HCEC 1CT (cell line): ENCODE measurements at places on chromosomes 4 and X.
A peak's percentile ranks its signal among the peaks of the same experiment; 100 is the strongest.

DNA sequence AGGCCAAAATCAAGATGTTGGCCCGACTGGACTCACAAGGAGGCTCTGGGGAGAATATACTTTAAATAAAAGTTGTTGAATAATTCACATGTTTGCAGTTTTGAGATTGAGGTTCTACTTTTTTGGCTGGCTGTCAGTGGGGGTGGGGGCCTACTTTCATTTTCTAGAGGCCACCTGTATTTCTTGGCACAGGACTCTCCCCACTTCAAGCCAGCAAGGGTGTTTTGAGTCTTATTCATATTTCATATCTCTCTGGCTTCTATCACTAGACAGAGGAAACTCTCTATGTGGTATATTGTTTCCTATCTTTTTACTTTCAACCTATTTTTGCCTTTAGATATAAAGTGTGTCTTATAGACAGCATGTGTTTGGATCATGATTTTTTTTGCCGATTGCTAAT, 266.4 kb downstream of the PRR32 start:
- DNase-seq, result no peak

DNA sequence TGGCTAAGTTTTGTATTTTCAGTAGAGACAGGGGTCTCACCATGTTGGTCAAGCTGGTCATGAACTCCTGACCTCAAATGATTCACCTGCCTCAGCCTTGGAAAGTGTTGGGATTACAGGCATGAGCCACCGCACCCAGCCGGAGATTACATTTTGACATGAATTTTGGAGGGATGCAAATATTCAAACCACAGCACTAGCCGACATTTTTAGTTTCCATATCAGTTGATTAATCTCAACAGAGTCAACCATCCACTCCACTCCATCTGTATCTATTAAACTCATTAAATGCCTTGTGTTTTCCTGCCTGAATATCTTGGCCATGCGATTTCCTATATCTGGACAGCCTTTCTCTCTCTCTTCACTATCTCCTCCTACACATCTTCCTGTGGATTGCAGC, 64.1 kb upstream of the PDGFRA start:
- DNase-seq, result no peak

GRCh38 chrX:72245461-72246089, 6.7 kb upstream of the ERCC6L start:
- DNase-seq, result peak; percentile 45

GRCh38 chr4:89752932-89753598, 83.9 kb downstream of the SNCA start:
- peak; percentile 79 for DNase-seq

DNA sequence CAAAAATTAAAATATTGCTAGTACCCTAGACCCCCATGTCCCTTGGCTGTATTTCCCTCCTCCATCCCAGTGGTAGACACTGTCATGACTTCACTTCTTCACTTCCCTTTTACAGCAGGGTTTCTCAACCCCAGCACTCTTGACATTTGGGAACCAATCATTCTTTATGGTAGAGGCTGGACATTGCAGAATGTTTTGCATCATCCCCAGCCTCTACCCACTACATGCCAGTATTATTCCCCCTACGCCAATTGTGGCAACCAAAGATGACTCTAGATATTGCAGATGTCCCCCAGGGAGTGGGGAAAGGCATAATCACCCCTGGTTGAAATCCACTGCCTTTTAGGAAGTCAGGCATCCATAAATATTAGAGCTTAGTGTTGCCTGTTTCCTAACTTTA, 138.6 kb downstream of the AMELX start:
- no peak for DNase-seq

DNA sequence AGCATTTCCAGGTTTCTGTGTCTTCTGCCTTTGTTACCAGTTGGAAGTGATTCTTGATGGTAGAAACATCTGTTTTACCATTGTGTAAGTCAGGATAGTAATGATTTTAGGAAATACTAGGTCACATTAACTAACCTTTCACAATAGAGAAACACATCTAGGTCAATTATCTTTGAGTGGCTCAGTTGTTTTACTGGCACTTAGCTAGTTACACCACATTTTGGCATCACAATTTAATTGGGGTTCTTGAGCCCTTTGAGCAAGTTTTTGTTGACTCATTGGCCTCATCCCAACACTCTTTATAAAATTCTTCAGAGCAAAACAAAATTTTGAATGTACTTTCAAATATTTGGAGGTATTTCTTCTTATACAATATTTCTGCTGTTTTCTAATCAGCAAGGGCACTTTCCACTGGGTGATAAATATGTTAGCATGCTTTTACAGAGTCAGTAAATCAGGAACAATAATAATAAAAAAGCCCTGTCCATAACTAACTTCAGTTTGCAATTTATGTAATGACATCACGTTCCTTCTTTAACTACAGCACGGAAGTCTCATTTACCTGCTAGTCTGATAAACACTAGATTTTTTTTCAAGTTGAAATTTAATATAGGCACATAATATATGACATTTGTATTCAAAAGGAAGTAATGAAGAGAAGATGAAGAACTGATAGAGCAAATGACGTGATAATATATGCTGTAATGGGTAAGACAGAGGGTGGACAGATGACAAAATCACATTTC, 64.8 kb upstream of the GK2 start:
- DNase-seq, result no peak

- DNase-seq, result no peak
Measured at GRCh38 chrX:133699023-133699728, 283.9 kb upstream of the GPC4 start.

- DNase-seq, result no peak
Measured at GRCh38 chrX:13272426-13272825, 47.4 kb downstream of the ATXN3L start.

- DNase-seq, result no peak
Measured at GRCh38 chr4:1155314-1155713, 17.1 kb downstream of the SPON2 start.

- DNase-seq, result no peak
Measured at GRCh38 chrX:23327104-23327503, 7.5 kb upstream of the PTCHD1 start.

DNA sequence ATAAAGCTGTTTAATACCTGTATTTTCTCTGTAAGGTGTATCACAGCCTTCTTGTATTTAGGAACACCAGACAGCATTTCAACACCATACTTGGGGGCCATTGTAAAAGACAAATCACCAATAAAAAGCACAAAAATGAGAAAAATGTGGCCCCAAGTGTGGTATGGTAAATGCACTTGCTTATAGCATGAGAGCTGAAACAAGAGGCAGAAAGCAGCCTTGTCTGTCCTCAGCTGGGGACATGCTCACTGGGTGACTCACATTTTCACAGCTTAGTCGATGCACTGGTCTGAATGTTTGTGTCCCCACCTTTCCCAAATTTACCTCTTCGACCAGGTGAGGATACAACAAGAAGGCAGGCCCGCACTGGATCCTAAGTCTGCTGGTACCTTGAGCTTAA, 639.7 kb upstream of the AGA start:
- DNase-seq, result no peak

DNA sequence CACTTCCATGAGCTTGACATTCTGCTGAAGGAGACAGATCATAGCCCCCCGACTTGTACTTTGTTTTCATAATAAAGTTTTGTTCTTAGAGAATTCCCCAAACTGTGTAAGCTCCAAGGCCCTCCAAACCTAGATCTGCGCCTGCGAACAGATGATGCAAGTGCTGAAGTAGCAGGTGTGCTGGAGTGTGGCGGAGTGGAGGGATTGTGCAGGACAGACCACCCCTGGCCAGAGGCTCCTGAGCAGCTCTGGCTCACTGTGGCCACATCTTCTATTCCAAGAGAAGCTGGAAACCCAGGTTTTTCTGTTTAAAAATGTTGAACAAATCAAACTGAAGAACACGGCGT, 46.4 kb downstream of the TBC1D14 start:
- DNase-seq, result no peak

DNA sequence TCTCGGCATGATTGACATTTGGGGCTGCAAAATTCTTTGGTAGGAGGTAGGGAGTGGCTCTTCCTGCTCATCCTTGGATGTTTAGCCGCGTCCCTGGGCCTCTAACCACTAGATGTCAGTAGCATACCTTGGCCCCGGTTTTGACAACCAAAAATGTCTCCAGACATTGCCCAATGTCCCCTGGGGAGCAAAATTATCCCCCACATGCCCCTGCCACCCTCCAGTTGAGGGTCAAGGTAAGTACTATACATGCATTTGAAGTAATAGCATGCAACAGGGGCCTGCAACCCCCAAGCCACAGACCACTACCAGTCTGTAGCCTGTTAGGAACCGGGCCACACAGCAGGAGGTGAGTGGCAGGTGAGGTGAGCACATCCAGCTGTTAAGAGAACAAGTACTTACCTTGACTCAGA, 17.6 kb upstream of the KIAA1210 start:
- DNase-seq, result no peak

GRCh38 chr4:143046454-143046853, 138.3 kb upstream of the USP38 start:
- DNase-seq, result no peak

DNA sequence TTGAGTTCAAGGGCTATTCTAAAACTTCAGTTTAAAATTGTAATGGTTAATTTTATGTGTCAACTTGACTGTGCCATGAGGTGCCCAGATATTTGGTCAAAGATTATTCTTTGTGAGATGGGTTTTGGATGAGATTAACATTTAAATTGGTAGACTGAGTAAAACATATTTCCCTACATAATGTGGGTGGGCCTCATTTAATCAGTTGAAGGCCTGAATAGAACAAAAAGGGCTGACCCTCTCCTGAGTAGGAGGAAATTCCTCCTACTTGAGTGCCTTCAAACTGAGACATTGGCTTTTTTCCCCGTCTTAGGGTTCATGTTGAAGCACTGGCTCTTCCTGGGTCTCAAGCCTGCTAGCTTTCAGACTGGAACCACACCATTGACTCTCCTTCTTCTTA, 89.6 kb upstream of the FAM9A start:
- no peak for DNase-seq

- no peak for DNase-seq
Measured at GRCh38 chr4:150178161-150178560, 99.9 kb downstream of the DCLK2 start.

DNA sequence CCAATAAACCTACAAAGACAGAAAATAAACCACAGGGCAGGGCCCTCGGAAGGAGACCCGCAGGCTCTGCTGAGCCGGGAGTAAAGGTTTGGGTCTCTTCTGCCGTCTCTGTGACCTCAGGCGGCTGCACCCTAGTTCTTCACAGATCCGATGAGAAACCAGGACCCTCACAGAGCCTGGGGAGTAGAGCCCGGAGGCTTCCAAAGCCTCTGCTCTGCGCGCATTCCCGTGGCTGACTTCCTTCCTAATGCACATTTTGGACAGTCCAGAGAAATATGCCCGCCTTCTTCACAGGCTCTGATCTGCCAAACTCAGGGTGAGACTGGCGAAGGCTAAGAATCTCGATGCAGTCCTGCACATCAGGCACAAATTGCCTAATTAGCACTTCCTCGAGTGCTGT, 245.5 kb downstream of the EVC2 start:
- no peak for DNase-seq

GRCh38 chrX:134929808-134930207, 61.0 kb upstream of the SMIM10 start:
- no peak for DNase-seq

DNA sequence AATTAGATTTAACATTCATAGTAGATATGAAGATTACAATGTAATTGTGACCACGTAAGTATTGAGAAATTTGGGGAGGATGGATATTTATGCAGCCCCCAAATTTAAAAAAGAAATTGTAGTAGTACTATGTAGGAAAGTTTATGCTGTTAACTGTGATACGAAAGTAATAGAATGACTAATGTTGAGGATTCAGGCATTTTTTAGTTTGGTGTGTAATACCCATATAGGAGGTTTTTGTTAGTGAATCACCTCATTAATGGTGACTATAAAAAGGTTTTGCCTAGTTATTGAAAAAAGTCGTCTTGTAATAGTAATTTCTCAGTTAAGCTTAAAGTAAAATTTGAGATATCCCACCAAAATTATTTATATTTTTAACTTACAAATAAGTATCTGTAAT, 67.2 kb downstream of the SMARCAD1 start:
- peak; percentile 43 for DNase-seq

DNA sequence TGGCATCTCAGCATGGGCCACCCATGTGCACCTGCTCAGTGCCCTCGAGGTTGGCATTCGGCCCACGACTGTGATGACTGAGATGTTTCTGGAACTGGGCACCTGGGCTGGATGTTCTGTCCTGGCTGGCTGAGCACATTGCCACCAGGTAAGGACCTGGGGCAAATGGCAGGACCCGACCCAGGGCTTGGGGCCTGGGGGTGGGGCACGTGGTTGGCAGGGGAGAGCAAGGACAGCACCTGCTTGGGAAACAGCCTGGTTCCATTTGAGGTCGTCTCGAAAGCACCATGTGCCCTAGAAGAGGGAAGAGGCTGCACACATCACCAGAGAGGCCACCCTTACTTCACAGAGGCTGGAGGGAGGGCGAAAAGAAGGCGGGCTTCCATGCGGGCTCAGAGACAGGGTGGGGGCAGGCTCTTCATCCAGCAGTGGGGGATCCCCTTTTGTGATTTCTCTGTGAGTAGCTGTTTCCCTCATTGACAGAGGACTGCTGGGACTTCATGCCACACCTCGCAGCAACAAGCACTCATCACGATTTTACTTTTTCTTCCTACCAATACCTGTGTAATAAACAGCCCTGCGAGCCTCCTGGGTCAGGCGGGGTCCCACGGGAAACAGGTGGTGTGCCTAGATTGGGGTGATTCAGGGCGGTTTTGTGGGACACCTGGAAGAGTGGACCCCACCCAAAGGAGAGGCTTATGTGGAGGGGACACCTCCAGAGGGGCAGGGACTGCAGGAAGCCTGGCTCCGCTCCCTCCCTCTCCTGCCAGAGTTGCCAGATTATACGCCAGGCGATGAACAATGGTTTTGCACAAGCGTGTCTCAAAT, 12.0 kb downstream of the TMEM187 start:
- DNase-seq, result no peak

DNA sequence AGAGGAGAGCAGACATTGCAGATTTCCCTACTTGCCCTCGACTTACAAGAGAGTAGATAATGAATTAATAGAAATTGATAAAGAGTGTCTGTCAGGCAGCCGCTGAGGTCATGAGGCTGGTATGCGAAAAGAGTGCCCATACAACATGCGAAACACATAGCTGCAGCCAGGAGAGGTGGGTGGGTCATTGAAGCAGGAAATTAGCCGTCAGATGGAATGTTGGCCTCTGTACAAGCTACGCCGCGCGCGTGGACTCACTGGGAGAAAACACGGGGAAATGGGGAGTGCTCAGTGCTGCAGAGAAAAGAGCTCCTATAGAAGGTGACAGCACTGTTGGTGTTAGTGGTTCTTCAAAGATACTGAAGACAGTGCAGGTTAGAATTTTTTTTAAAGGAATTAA, 125.1 kb downstream of the RAPGEF2 start:
- DNase-seq, result peak; percentile 70

DNA sequence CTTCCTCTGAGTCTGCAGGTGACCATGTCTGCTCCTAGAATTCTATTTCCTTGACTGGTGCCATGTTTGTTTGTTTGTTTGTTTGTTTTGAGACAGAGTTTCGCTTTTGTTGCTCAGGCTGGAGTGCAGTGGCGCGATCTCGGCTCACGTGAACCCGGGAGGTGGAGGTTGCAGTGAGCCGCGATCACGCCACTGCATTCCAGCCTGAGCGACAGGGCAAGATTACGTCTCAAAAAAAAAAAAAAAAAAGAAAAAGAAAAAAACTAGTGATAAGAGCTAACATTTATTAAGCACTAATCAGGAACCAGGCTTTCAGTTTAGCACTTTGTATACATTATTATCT, 7.2 kb downstream of the SAT1 start:
- no peak for DNase-seq
